ENCODE measurements at places on chromosomes 16 and 17.

GRCh38 chr17:37710344-37710886, 34.4 kb downstream of the HNF1B start:
- DNase-seq, result no peak

GRCh38 chr16:15701975-15702970, 52.2 kb downstream of the NDE1 start:
- no peak for DNase-seq

DNA sequence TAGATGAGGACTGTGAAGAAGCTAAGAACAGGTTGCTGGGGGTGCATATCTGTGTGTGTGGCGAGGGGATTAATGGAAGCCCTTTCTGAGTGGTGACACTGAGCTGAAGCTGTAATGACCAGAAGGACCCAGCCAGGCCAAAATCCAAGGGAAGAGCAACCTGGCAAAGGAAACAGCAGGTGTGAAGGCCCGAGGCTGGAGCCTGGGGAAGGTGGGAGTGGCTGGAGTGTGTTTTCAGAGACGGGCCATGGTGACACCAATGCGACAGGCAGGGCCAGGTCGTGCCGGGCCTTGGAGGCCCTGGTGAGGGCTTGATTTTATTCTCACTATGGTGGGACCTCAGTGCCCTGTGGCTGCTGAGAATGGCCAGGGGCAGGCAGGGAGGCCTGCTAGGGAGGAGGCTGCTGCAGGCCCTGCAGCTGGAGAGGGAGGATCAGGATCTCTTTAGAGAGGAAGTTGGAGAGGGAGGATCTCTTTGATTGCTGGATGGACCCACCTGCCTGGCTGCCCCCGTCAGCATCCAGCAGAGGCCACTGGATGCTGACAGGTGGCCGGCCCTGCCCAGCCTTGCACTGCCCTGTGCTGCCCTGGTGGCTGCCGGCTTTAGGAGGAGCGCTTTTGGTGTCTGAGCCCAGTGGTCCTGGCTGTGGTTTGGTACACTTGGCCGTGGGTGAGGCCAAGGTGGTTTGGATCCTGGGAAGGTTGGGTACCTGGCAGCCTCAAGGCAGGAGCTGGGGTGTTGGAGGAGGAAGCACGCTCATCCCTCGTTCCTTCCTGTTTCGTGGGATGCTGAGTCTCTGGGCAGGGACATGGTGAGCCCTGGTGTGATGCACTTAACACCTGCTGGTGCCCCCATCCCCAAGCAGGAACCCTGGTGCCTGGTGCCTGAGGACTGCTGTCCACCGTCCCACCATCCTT, 188.3 kb downstream of the SEC14L1 start:
- no peak for DNase-seq

- DNase-seq, result no peak
These were observed 11.5 kb downstream of the ZNF319 start for GRCh38 chr16:57988929-57989328.

GRCh38 chr17:54979657-54980056, 11.1 kb downstream of the STXBP4 start:
- no peak for DNase-seq

DNA sequence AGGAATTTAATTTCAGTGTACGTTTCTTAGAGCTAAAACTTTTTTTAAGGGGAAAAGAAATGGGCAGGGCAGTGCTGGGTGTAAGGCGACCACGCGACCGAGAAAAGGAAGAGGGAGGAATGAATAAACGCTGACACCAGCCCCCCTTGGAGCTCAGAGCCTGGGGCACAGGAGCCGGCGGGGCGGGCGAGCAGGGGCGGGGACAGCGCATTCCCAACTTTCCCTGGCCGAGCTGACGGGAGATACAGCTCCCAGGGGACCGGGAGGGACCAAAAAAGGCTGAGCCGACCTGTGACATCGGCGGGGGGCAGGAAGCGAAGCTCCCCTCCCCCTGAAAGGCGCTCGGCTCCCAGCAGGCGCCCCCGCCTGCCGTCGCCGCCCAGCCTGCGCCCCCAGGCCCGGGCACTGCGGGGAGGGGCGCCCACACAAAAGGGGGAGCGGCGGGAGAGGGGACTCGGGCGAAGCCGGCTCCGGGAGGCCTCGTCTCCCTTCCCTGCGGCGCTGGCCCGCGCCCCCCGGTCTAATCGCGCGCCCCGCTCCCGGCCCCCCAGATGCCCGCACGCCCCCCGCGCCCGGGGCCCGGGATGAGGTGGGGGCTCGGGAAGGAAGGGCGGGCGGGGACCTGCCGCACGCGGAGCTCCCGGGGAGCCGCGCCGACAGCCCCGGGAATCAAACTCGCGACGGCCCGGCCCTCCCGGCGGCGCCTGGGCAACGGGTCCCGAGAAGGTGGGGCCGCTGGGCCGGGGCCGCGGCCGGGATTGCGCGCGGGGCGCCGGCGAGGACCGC, 622 bp downstream of the CUEDC1 start:
- no peak for DNase-seq

- DNase-seq, result no peak
These were observed 6.5 kb upstream of the NPIPB7 start for GRCh38 chr16:28478506-28479180.

DNA sequence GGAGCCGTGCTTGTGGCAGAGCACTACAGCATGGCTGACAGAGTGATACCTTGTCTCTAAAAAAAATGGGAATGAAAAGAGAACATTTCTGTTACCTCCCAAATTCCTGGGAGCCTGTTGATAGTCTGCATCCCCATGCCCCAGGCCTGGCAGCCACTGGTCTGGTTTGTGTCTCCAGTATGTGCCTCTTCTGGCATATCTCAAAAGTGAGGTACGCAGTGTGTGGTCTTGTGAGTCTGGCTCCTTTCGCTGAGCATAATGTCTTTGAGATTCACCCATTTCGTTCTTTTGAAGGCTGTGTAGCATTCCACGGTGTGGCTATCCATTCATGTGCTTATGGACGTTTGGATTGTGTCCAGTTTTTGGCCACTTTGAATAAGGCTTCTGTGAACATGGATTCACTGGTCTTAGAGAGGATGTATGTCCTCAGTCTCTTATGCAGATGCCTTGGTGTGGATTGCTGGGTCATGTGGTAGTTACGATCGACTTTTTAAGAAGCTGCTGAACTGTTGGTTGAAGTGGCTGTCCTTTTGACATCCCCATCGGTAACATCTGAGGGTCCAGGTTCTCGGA, 39.1 kb downstream of the PRMT7 start:
- no peak for DNase-seq

DNA sequence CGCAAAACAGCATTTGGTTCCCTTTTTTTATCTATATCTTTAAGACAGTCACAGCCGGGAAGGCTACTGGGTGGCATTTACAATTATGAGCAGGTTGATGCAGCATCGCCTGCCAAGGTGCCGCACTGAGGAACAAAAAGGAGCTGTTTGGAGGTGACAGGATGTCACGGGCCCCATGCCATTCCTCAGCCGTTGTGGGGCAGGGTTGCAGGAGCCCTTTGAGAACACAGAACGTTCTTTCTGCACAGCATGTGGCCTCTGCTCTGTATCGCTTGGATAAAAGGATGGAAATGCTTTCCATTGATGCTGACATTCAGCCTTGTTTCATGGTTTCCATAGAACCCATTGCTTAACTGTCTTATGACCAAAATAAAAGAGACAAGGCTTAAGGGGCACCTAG, 141.9 kb upstream of the CDH5 start:
- no peak for DNase-seq

- no peak for DNase-seq
These were observed 1.5 kb upstream of the ALDH3A2 start for GRCh38 chr17:19646788-19647696.

- DNase-seq, result no peak
These were observed 12.9 kb upstream of the CMIP start for GRCh38 chr16:81431554-81432353.

- no peak for DNase-seq
These were observed 491 bp downstream of the TRAP1 start for GRCh38 chr16:3716831-3717234.

GRCh38 chr17:75128694-75129505, 2.6 kb downstream of the NT5C start:
- no peak for DNase-seq

DNA sequence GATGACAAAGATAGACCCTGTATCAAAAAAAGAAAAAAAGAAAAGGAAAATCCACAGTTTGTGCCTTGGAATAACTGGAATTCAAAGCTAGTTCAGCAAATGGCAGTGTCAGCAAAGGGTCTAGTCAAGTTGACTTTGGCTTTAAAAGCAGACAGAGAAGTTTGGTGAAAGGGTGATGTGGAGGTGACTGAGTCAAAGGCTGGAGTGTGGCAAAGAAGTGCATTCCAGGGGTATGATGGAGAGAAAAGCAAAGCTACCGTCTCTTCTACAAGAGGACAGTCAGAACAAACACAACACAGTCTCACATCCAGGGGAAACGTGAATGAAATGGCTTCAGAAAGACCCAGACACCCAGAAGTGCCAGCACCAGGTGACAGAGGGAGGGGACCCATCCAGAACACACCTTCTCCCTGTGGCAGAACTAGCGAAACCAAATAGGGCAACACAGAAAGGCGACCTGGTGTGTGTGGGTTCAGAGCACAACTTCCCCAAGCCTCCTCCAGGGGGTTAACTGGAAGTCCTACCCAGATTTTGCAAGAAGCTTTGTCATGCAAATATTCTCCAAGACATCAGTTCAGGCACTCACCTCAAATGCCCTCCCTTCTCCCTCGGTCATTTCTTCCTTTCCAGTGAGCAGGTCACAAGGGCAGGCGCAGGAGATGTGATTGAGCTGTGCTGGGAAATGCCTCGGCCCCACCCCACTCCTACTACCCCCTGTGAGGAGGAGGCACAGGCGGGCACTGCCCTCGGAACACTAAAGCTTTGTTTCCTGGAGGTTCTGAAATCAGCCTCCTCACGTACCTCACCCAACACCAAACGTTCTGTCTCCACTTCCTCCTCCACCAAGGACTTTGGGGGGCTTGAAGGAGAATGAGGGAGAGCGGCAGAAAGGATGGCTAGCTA, 481.9 kb downstream of the SOX9 start:
- no peak for DNase-seq

DNA sequence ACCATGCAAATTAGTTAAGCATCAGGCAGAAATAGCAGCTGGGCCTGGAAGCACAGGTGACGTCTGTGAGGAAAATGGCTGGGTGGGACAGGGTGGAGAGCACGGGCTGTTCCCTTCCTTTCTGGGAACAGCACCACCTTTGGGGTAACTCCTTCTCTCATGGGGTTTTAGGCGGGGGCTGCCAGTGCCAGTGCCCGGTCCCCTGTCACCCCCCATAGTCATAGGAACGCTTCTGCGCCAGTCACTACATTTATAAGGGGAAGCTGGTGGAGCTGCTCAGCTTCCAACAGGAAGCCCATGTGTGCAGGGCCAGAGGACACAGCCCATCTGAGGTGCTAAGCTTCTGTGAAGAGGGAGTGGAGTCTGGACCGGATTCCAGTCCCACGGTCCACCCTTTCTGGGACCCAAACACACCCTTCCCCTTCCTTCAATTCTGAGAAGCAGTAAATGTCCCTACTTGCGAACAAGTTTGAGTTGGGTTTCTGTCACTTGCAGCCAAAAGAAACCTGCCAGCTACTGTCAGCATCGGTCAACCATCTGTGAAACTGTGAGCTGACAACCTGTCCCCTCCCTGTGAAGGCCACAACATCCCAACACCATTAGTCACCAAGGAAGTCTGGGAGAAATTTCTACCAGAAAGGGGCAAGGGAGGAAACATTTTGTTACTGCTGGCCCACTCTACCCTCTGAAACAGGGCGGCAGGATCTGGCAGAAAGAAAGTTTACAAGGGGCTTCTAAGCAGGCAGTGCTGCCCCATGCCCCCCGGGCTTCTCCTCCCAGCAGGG, 86.0 kb upstream of the AMZ2 start:
- no peak for DNase-seq

- no peak for DNase-seq
These were observed 15.3 kb upstream of the NPTX1 start for GRCh38 chr17:80491478-80492342.

DNA sequence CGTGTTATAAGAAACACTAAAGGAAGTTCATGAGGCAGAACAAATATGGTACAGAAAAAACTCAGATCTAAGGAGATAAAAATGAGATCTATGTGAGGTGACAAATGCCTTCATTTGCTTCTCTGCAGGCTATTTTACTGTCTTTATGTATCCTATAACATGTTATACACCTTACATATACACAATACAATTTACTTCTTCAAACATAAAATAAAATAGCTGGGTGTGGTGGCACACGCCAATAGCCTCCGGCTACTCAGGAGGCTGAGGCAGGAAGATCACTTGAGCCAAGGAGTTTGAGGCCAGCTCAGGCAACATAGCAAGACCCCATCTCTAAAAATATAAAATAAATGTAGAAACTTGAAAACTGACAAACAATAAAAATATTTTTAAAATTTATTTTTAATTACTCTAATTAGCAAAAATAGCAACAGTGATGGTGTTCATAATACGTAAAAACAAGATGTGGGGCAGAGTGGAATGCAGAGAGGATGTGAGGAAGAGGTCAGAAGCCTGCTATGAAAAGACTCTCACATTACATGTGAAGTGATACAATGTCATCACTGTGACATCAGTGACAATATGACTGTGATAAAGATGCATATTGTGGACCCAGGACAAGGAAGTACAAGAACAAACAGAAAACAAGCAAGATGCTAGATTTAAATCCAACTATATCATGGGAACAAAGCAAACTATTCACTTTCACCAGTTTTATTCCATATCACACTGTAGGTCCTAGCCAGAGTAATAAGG, 31.0 kb downstream of the VPS53 start:
- DNase-seq, result no peak
